ENCODE measurements at places on chromosomes 1 and 21.
A peak's percentile ranks its signal among the peaks of the same experiment; 100 is the strongest.

GRCh38 chr1:26740023-26740634 is 44.3 kb downstream of the ARID1A start:
- H3K27ac ChIP-seq: peak overlapping the region; percentile 71
- no peak overlapping the region for H3K4me3 ChIP-seq
- no peaks in the 10 kb centered on the region for H3K27me3 ChIP-seq
- peaks cover 87% of the 10 kb centered on the region for H3K4me1 ChIP-seq
- DNase-seq: no peak
- H3K36me3 ChIP-seq: peaks cover 62% of the 10 kb centered on the region

- H3K4me1 ChIP-seq: no peaks in the 10 kb centered on the region
- H3K27me3 ChIP-seq: peaks cover 8% of the 10 kb centered on the region
- no peak overlapping the region for H3K27ac ChIP-seq
- DNase-seq: no peak
- no peaks in the 10 kb centered on the region for H3K36me3 ChIP-seq
Observed at GRCh38 chr1:170749549-170749948, 85.6 kb downstream of the PRRX1 start.

DNA sequence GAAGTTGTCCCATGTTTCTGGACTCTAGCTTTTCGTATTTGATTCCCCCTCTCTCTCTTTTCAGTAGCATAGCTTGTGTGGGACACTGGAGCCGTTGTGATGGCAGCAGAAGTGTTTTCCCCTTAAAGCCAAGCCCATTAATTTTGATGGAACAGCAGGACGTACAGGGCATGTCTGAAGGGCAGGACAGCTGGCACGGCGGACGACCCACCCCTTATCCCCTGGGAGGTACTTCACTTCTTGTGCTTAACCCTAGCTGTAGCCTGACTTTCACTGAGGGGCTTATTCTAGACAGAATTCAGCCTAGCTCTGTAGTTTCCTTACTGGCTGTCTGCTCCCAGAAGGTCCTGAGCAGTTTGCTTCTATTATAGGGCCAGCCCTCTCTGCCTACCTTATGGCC is 8.6 kb upstream of the PPFIA4 start:
- no peak for DNase-seq
- H3K27me3 ChIP-seq: no peaks in the 10 kb centered on the region
- H3K4me3 ChIP-seq: no peak overlapping the region
- peaks cover 6% of the 10 kb centered on the region for H3K4me1 ChIP-seq
- H3K36me3 ChIP-seq: peaks cover 57% of the 10 kb centered on the region
- H3K27ac ChIP-seq: no peak overlapping the region

DNA sequence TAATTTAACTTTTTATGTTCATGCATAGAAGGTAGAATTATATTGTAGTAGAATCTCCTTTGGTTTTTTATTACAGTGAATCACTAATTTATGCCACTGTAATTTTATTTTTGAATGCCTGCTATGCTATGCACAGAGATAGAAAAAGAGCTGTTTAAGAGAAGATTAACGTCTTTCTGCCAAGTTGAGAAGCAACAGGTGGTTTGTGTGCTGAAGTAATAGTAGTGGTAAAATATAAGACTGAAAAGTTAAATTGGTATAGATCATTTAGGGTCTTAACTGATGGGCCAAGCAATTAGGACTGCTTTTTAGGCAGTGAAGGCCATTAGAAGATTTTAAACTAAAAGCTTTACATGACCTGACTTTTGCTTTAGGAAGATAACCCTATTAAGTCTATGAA is 115.1 kb downstream of the SYT14 start:
- no peak overlapping the region for H3K27ac ChIP-seq
- H3K27me3 ChIP-seq: peaks cover 6% of the 10 kb centered on the region
- H3K36me3 ChIP-seq: no peaks in the 10 kb centered on the region
- H3K4me1 ChIP-seq: no peaks in the 10 kb centered on the region
- DNase-seq: no peak

Data from activated CD4-positive, alpha-beta T cell treated with anti-CD3 and anti-CD28 coated beads for 36 hours (primary cell).